ENCODE measurements at places on chromosomes 7 and 10.
A peak's percentile ranks its signal among the peaks of the same experiment; 100 is the strongest.

- no peak for DNase-seq
Observed at GRCh38 chr10:52387744-52388143, 73.7 kb downstream of the DKK1 start.

DNA sequence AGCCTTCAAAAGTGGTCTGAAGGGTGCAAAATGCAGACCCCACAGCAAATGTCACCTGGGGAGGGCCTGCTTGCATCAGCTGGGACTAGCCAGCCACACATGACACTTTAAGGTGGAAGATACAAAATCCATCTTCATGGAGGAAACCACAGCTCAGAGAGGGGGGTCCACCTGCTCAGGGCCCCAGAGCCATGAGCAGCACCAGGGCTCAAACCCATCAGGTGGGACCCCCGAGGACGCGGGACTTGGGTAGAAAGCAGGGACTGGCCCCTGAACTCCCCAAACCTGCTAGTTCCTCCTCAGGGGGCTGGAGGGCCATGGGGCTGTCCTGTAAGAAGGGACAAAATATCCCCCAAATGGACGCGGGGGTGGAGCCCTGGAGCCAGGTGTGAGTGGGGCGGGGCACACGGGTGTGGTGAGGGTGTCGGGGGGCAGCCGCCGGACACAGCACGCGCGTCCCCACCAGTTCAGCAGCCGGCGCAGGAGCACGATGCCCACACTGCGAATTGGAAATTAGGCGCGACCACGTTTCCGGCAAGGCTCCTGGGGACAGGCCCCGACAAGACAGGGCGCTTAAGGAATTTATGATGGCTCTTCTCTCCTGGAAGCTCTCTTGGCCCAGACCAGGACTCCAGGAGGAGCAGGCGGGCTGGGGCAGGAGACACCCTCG, 8.0 kb downstream of the PDGFA start:
- DNase-seq = no peak

- DNase-seq = no peak
Observed at GRCh38 chr10:95334805-95335144, 44.0 kb upstream of the PDLIM1 start.

DNA sequence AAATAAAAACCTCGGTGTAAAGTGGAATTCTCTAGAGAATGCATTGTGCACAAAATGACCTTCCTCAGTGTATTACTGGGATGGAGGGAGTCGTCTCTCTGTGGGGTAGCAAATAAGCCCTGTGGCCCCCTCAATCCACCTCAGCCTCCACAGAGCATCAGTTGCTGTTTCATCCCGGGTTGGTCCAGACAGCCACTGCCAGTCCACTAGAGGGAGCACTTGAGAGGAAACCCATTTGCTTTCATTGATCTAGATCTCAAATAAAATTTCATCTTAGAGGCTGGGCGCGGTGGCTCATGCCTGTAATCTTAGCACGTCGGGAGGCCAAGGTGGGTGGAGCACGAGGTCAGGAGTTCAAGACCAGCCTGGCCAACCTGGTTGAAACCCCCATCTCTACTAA, 1128.7 kb downstream of the CNTNAP2 start:
- DNase-seq = peak; percentile 41

DNA sequence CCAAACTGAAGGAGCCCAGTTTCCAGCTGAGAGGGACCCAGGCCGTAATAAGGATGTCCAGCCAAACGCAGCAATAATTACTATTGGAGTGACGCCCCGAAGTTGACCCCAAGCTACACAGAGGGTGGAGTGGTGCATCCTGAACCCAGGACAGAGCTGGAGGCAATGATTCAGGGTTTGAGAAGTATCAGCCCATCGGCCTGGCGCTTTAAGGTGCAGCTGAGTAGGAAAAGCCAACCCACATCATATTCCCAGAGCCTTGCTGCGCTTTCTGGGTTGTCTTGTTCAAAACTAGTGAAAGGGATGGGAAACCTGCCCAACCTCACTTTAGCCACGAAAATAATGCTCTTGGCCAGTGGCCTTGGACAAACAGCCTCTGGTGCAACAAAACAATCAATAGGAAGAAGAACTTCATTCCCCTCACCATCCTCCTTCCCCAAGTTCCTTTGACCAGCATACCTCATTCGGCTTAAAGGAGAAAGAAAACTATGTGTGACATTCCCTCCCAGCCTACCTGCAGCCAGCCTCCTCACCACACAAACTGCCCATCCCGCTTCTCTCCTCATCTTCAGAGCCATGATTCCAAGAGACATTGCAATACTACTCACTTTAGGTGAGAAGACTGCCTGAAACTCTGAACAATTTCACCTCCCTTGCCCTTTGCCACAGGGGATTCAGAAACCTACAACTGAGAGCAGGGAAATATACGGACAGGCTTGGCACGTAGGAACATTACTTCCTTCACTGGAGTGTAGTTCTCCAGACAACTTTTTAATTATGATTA, 217.2 kb upstream of the MKLN1 start:
- no peak for DNase-seq

GRCh38 chr7:91446819-91447218, 182.6 kb downstream of the FZD1 start:
- DNase-seq = no peak

DNA sequence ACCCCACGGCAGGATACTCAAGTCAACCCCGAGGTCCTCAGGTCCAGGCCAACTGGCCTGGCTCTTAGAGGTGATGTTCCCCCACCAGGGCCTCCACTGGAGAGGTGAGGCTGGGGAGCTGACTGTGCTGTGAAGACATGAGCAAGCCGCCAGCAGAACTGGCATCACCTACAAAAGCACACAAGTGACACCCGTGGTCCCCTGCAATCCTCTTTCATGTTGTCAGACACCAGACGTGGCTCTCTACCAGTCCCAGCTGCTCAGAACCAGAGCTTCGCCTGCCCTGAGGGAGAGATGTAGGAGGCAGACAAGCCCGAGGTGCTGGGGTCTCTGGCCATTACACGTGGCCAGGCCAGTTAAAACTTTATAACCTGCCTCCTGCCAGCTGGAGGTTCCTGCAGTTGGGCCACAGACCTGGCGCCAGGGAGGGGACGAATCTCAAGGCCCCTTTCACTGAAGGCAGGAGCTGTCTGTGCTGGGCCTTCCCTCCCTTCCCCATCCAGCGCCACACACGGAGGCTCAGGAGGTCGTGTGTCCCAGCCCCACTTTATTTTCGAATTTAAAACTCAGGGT, 2.2 kb downstream of the COMTD1 start:
- DNase-seq = no peak

DNA sequence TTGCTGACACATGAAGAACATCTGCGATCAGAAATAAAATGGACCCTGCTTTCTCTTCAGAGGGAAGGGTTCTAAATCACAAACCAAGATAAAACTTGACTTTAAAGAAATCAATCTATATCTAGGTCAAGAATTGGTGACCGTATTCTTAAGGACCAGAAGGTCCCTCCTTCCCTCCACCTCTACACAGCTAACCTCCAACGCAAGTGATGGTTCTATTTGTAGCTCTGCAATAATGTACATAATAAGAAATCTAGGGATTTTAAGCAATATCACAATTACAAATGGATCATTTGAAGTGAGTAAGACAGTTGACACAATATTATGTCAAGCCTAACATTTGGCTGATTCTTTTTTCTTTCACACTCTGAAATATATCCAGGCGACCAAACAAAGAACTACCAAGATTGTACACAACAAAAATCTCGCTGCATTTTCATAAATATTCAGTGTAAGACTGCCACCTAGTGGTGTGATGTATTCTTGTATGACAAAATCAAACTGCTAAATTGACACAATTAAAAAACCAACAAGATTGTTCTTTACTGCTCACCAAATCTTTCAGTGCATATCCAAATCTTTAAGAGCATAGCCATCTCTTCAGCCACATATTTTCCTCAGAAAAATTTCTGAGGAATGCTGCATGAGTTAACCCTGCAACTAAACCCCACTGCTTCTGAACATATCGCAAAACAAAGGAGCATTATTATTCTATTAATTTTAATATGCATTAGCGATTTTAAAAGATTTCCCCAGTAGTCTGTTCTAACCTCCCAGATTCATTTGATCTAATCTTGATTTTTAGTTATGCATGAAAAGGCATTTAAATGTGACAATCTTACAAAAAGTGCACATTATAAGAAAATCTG, 44.5 kb downstream of the ICA1 start:
- peak; percentile 48 for DNase-seq

GRCh38 chr7:46387646-46388045, 466.6 kb upstream of the IGFBP3 start:
- no peak for DNase-seq

Measured in NCI-H187 treated with DMSO at 0.1 percent for 48 hours (cell line).